ENCODE measurements at places on chromosomes 13 and 19. TPM values are rescaled to one million over a fixed set of nuclear protein-coding genes. Genes with fewer than 3 reads are reported as not detected.
A peak's percentile ranks its signal among the peaks of the same experiment; 100 is the strongest.

ZNF556 gene
- polyA plus RNA-seq: not detected

DNA sequence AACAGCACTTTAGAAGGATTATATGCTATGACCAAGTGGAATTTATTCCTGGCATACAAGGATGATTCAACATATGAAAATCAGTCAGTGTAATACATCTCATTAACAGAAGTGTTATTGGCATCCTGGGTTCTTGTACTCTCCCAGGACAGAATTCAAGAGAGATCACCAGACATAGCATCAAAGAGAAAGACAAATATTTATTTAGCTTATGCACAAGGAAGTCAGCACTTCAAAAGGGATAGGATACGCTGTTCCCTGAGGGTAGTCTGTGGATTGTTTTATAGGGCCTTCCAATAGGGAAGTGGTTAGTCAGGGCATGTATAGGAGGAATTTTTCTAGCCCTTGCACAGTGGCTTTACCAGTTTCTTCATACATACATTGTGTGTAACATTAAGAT, 1238.0 kb downstream of the PCDH17 start:
- H3K4me3 ChIP-seq: no peak overlapping the region
- no peaks in the 10 kb centered on the region for H3K27me3 ChIP-seq
- no peaks in the 10 kb centered on the region for H3K4me1 ChIP-seq

GRCh38 chr13:107576430-107576829, 638.9 kb downstream of the LIG4 start:
- H3K36me3 ChIP-seq: no peaks in the 10 kb centered on the region
- H3K27me3 ChIP-seq: peaks cover 2% of the 10 kb centered on the region
- no peak overlapping the region for H3K4me3 ChIP-seq
- no peaks in the 10 kb centered on the region for H3K4me1 ChIP-seq
- H3K27ac ChIP-seq: no peak overlapping the region

GRCh38 chr19:52962394-52963246, at the start of gene ZNF816:
TSS of gene ZNF816 (minus strand) at chr19:52962881. CDS start at chr19:52956089, 6,792 bp downstream.
- H3K4me3 ChIP-seq: peak within 1 kb of the TSS; percentile 93
- H3K4me1 ChIP-seq: peaks cover 50% of the 10 kb centered on the region
- H3K36me3 ChIP-seq: peaks cover 35% of the 10 kb centered on the region
- DNase-seq: peak; percentile 97

TTC9B gene
- not detected for polyA plus RNA-seq

GRCh38 chr19:15249528-15249874, 17.3 kb upstream of the EPHX3 start:
- H3K27ac ChIP-seq: no peak overlapping the region
- H3K27me3 ChIP-seq: peaks cover 8% of the 10 kb centered on the region
- no peak overlapping the region for H3K4me3 ChIP-seq
- DNase-seq: no peak
- peaks cover 4% of the 10 kb centered on the region for H3K36me3 ChIP-seq

C5AR1 gene
- polyA plus RNA-seq: not detected

DNA sequence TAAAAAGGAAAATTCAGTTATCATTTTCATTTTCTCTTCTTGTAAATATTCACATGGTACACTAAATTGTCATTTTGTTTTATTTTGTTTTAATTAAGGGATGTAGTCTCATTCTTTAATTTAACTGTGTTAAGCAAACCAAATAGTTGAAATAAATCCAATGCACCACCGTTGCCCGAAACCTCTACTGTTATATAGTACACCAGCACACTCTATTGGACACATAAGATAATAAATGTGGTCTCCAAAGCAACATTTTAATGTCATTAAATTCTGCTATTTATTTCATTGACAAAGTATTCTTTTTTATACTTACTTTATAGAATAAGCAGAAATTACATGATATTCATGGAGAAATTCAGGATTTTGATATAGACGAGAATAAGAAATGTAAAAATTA, 156.4 kb upstream of the FREM2 start:
- H3K4me3 ChIP-seq: no peak overlapping the region
- DNase-seq: no peak
- H3K4me1 ChIP-seq: no peaks in the 10 kb centered on the region
- no peak overlapping the region for H3K27ac ChIP-seq
- no peaks in the 10 kb centered on the region for H3K27me3 ChIP-seq
